ENCODE measurements at places on chromosomes 3 and 15.
A peak's percentile ranks its signal among the peaks of the same experiment; 100 is the strongest.

- no peaks in the 10 kb centered on the region for H3K36me3 ChIP-seq
- no peak overlapping the region for H3K27ac ChIP-seq
- no peak for DNase-seq
- no peak overlapping the region for H3K4me3 ChIP-seq
- no peaks in the 10 kb centered on the region for H3K27me3 ChIP-seq
- H3K4me1 ChIP-seq, result no peaks in the 10 kb centered on the region
Observed at GRCh38 chr15:34693053-34693744, 61.6 kb downstream of the GJD2 start.

GRCh38 chr3:148078658-148079057 lies 619.0 kb upstream of the AGTR1 start:
- no peaks in the 10 kb centered on the region for H3K27me3 ChIP-seq
- DNase-seq, result no peak
- no peak overlapping the region for H3K27ac ChIP-seq

DNA sequence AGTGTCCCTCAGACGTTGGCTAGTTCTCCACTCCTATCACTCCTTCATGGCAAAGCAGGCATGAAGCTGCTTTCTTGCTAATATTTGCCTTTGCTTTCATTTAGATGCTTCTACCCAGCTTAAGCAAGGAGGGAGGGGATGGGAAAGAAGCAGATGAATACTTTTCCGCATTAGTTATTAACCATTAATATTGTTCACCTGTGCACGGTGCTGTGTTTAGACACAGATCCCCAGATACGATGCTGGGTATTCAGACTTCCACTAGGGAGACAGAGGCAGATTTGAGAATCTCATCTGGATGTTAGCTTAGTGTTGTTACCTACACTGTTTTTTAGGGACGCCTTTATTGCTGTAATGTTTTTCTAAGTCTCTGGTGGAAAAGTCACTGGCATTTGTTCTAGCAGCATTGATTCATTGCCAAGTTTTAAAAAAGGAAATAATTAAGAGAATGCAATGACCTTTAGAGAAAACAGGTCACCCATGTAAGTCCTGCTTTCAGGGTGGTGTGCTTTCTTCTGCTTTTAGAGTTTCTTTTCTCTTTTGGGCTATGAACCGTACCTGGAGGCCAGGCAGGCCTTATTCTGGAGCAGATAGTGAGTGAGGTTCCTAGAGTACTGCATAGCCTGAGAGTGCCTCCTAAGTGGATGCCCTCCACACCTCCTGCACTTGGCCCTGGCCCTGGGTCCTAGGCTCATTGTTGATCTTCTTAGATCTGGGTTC lies 55.5 kb downstream of the MYZAP start:
- no peaks in the 10 kb centered on the region for H3K27me3 ChIP-seq
- no peaks in the 10 kb centered on the region for H3K4me1 ChIP-seq
- H3K36me3 ChIP-seq, result no peaks in the 10 kb centered on the region
- H3K27ac ChIP-seq, result no peak overlapping the region

GRCh38 chr3:54163441-54163840 lies 41.1 kb downstream of the CACNA2D3 start:
- H3K27me3 ChIP-seq, result no peaks in the 10 kb centered on the region
- no peak overlapping the region for H3K27ac ChIP-seq
- H3K4me1 ChIP-seq, result no peaks in the 10 kb centered on the region
- no peaks in the 10 kb centered on the region for H3K36me3 ChIP-seq

DNA sequence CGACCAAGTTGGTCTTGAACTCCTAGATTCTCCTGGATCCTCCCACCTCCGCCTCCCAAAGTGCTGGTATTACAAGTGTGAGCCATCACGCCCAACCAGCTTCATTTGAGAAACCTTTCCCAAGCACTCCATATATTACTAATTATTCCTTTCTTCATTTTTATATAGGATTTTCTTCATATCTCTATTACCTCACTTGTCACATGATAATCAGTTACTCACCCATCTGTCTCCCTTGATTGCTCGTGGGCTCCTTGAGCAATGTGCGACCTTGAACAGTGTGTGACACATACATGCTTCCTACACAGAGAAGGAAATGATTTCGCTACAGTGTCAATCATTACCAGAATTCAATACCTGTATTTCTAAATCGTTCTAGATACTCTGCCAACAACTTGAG lies 110.7 kb upstream of the C2CD4B start:
- no peaks in the 10 kb centered on the region for H3K36me3 ChIP-seq
- H3K4me3 ChIP-seq, result no peak overlapping the region

DNA sequence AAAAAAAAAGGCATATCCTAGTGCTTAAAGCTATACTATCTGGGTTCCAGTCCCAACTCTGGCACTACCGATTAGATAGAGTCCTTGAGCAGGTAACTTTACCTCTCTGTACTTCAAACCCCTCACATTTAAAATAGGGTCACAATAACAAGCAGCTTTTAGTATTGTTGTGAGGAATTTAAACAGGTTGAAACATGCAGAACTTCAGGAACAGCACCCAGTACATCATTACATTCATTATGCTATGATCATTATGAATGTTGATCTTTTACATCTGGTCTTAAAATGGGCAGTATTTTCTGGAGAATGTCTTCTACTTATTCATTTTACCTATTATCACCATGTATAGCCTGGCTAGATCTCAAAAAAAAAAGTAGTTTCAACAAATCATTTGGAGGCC lies 176.1 kb upstream of the CCDC54 start:
- no peaks in the 10 kb centered on the region for H3K27me3 ChIP-seq
- no peaks in the 10 kb centered on the region for H3K36me3 ChIP-seq
- H3K27ac ChIP-seq, result no peak overlapping the region

DNA sequence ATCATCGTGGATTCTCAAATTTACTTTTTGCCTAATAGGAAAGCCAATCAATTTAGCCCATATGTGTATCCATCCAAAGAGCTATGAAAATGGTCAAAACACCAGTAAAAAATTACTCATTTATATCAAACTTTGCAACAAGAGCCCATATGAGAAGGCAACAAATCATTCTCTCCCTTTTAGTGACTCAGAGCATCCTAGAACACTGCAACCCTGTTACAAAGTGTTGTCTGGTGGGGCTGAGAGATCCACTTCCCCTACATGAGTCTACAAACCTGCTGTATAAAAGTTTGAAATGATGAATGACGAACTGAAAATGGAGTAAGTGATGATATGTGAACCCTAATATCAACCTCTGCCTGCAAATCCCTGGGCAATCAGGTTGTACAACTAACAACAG lies 23.3 kb downstream of the PDZRN3 start:
- DNase-seq, result no peak
- H3K4me3 ChIP-seq, result no peak overlapping the region
- peaks cover 16% of the 10 kb centered on the region for H3K4me1 ChIP-seq
- no peaks in the 10 kb centered on the region for H3K27me3 ChIP-seq

GRCh38 chr3:196012481-196012880 lies 69.4 kb downstream of the TFRC start:
- H3K4me1 ChIP-seq, result no peaks in the 10 kb centered on the region
- peak; percentile 33 for DNase-seq
- H3K4me3 ChIP-seq, result no peak overlapping the region
- H3K27me3 ChIP-seq, result no peaks in the 10 kb centered on the region

DNA sequence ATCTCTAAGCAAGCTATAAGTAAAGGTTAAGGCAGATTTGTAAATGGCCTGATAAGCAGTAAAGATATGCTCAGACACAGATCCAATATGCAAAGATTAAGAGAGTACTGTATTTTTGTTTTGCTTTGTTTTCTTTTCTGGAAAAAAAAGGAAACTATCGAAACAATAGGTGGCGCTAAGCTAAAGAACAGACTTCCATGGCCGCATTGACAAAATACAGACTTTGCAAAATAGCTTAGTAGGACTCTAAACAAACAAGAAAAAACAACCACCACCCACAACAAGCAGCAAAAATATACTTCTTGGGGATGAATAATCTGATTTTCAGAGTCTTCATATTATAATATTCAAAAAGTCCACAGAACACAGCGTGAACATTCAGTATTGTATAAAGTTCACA lies 758.4 kb upstream of the ROBO1 start:
- no peak overlapping the region for H3K4me3 ChIP-seq
- DNase-seq, result peak; percentile 37
- H3K27me3 ChIP-seq, result no peaks in the 10 kb centered on the region
- H3K27ac ChIP-seq, result no peak overlapping the region

GRCh38 chr15:97998307-97999071 lies 38.0 kb downstream of the ARRDC4 start:
- no peak for DNase-seq
- H3K4me1 ChIP-seq, result peaks cover 13% of the 10 kb centered on the region
- H3K4me3 ChIP-seq, result no peak overlapping the region

DNA sequence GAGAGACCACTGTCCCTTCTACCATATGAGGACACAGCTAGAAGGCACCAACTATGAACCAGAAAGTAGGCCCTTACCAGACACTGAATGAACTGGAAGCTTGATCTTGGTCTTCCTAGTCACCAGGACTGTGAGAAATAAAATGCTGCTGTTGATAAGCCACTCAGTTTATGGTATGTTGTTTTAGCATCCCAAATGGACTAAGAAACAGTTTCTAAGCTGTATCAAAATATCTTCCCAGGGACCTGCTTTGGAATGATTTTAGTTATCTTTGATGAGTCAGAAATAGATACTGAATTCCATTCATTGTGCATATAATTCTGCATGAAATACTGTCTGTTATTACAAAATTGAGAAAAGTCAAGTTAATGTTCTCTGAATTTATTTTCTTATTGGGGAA lies 18.6 kb downstream of the WDR76 start:
- no peak overlapping the region for H3K27ac ChIP-seq
- H3K4me1 ChIP-seq, result no peaks in the 10 kb centered on the region
- no peaks in the 10 kb centered on the region for H3K27me3 ChIP-seq
- H3K4me3 ChIP-seq, result no peak overlapping the region
- H3K36me3 ChIP-seq, result peaks cover 12% of the 10 kb centered on the region

- no peaks in the 10 kb centered on the region for H3K4me1 ChIP-seq
- H3K27ac ChIP-seq, result no peak overlapping the region
- H3K27me3 ChIP-seq, result no peaks in the 10 kb centered on the region
- H3K36me3 ChIP-seq, result no peaks in the 10 kb centered on the region
- DNase-seq, result no peak
- no peak overlapping the region for H3K4me3 ChIP-seq
Observed at GRCh38 chr3:39456159-39456558, 11.3 kb upstream of the MOBP start.

- H3K36me3 ChIP-seq, result no peaks in the 10 kb centered on the region
- no peak for DNase-seq
- H3K4me1 ChIP-seq, result no peaks in the 10 kb centered on the region
- H3K27ac ChIP-seq, result no peak overlapping the region
- no peaks in the 10 kb centered on the region for H3K27me3 ChIP-seq
Observed at GRCh38 chr3:1774597-1774996, 324.1 kb upstream of the CNTN4 start.

GRCh38 chr15:69017978-69018377 lies 3.5 kb downstream of the NOX5 start:
- H3K36me3 ChIP-seq, result no peaks in the 10 kb centered on the region
- no peak overlapping the region for H3K27ac ChIP-seq
- H3K4me1 ChIP-seq, result no peaks in the 10 kb centered on the region

- H3K4me1 ChIP-seq, result peaks cover 32% of the 10 kb centered on the region
- DNase-seq, result no peak
- H3K4me3 ChIP-seq, result no peak overlapping the region
- H3K27me3 ChIP-seq, result no peaks in the 10 kb centered on the region
- H3K27ac ChIP-seq, result no peak overlapping the region
- H3K36me3 ChIP-seq, result no peaks in the 10 kb centered on the region
Observed at GRCh38 chr3:188200481-188200880, 46.5 kb downstream of the LPP start.

GRCh38 chr3:125212509-125213363 lies at the start of gene SLC12A8:
Gene SLC12A8 (minus strand): TSS chr3:125212748. CDS start chr3:125211349, 1,399 bp downstream.
- H3K36me3 ChIP-seq, result no peaks in the 10 kb centered on the region
- no peaks in the 10 kb centered on the region for H3K27me3 ChIP-seq
- H3K4me3 ChIP-seq, result peak within 1 kb of the TSS; percentile 73
- peaks cover 19% of the 10 kb centered on the region for H3K4me1 ChIP-seq
- no peak within 1 kb of the TSS for H3K27ac ChIP-seq

GRCh38 chr15:57427367-57427821 lies 51.1 kb downstream of the CGNL1 start:
- no peaks in the 10 kb centered on the region for H3K27me3 ChIP-seq
- H3K36me3 ChIP-seq, result no peaks in the 10 kb centered on the region
- H3K4me1 ChIP-seq, result peaks cover 31% of the 10 kb centered on the region
- H3K27ac ChIP-seq, result peak overlapping the region; percentile 95
- H3K4me3 ChIP-seq, result no peak overlapping the region

DNA sequence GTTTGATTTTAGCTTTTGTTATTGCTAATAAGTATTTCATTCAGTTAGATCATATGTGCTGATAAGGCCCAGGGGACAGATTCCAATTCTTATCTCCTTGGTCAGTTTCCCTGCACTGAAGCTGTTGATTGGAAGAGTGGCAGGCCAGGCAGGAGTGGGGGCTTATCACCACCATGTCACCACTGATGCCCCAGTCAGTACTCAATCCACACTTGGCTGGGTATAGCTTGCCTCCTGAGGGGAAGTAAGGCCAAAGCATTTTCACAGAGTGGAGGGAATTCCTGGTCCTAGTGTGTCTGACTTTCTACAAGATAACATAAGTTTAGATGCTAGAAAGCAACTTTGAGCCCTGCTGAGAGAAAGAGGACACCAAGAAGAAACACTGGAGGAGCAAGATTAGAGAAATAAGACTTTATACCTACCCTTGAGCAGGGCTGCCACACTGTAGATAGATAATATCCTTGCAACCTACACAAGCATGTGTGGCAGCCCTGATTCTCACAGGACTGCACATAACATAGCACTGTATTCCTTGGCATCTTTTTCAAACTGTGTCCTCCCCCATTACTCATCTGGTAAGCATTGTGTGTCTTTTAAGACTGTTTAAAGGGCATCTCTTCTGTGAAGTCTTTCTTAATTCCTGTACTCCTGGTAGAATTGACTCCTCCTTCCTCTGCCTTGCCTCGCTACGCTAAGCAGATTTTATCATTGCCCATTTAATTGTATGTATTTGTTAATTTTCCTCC lies 24.3 kb downstream of the OXNAD1 start:
- DNase-seq, result no peak
- peaks cover 3% of the 10 kb centered on the region for H3K36me3 ChIP-seq
- no peaks in the 10 kb centered on the region for H3K4me1 ChIP-seq
- H3K4me3 ChIP-seq, result no peak overlapping the region

DNA sequence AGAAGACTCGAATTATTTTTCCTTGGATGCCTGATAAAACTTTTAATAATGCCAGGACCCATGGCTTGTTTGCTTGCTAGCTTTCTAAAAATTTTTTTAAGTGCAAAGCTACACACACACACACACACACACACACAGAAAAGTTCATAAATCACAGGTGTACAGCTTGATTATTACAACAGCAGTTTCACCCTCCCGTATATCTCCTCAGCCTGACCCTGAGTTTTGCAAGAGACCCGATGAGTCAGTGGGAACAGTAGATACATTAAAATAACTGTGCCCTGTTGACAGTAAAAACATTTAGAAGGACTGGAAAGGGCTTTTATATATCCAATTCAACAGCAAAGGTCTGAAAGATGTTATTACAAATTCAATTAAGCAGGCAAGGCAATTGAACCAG lies 46.7 kb downstream of the EMC4 start:
- peak; percentile 56 for DNase-seq
- no peaks in the 10 kb centered on the region for H3K4me1 ChIP-seq
- H3K27ac ChIP-seq, result no peak overlapping the region
- H3K27me3 ChIP-seq, result no peaks in the 10 kb centered on the region
- no peak overlapping the region for H3K4me3 ChIP-seq

- H3K4me1 ChIP-seq, result peaks cover 11% of the 10 kb centered on the region
- no peaks in the 10 kb centered on the region for H3K27me3 ChIP-seq
- DNase-seq, result no peak
- no peak overlapping the region for H3K4me3 ChIP-seq
Observed at GRCh38 chr3:108300103-108300849, 3.9 kb downstream of the HHLA2 start.
